Stimulated activated CD4-positive, alpha-beta T cell treated with anti-CD3 and anti-CD28 coated beads, Interleukin-1b, Interleukin-23, amount 100 ng/mL, for 1 hour (primary cell): ENCODE measurements at places on chromosomes 2 and 18.

GRCh38 chr2:16725549-16725948, 59.9 kb upstream of the CYRIA start:
- DNase-seq = no peak

- no peak for DNase-seq
Observed at GRCh38 chr18:7607540-7608173, 40.5 kb downstream of the PTPRM start.

DNA sequence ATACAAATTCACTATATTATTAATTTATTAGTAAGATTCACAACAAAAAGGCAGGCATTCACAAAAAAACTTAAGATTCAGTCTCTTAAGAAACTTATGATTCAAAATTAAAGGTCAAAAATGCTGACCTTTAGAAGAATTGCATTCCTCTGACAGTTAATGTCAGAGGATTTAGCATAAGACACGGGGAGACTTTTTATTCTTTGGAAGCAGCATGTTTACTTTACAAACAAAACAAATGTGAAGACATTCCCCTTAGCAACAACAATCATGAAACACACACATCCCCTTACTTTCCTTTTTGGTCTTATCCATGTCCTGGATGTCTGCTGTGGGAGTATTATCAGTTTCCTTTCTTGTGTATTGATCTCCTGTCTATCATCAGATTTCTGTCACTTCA, 117.1 kb downstream of the RAD51AP2 start:
- DNase-seq = no peak

GRCh38 chr2:231648579-231649174, 56.0 kb downstream of the TEX44 start:
- no peak for DNase-seq

GRCh38 chr2:43142921-43143438, 83.4 kb downstream of the ZFP36L2 start:
- no peak for DNase-seq

GRCh38 chr2:238859636-238860347, 11.9 kb downstream of the TWIST2 start:
- no peak for DNase-seq

DNA sequence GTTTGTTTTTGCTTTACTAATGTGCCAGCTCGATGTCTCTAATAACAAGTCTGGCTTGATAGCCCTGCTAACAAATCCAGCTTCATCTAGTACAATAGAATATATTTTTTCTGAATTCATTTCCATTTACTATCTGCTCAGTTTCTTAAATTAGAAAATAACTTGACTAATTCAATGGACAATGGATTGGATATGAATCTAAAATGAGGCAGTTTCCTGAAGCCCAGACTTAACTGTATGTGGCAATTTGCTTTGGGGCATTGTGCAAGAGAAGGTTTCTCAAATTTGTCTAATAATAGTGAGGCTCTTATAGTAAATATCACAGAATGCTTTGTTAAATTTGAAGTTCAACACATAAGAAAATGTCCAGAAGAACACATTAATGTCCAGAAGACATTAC, 25.8 kb downstream of the CALCRL start:
- DNase-seq = no peak
